ENCODE measurements at places on chromosomes 1 and 21. TPM values are rescaled to one million over a fixed set of nuclear protein-coding genes. Genes with fewer than 3 reads are reported as not detected.

Gene PRAMEF33
- not detected for total RNA-seq

Gene RCC2
- 118 TPM for total RNA-seq

Gene CHODL
- total RNA-seq: 0.67 TPM

Gene FGR
- not detected for total RNA-seq

Gene PRELP
- 0.07 TPM for total RNA-seq

Gene LDLRAD1
- total RNA-seq: not detected

Gene LCE1A
- total RNA-seq: 0.44 TPM

Gene LACTBL1
- not detected for total RNA-seq

Gene ESRRG
- total RNA-seq: 0.07 TPM

Gene SPRR2B
- not detected for total RNA-seq

Gene OR2L8
- not detected for total RNA-seq

Gene SLC30A2
- total RNA-seq: not detected

Gene GUCA2A
- not detected for total RNA-seq

Gene TRIM46
- total RNA-seq: 4.4 TPM

Gene FMN2
- total RNA-seq: not detected

Gene CRYAA
- not detected for total RNA-seq

Gene OPTC
- not detected for total RNA-seq

Gene OR2T2
- not detected for total RNA-seq

Gene DMRTA2
- not detected for total RNA-seq

Gene HRNR
- total RNA-seq: not detected

Gene ATAD3C
- total RNA-seq: 0.51 TPM

Gene C21orf58
- total RNA-seq: 7.1 TPM

Gene RRAGC
- 27.4 TPM for total RNA-seq

Gene HSPB7
- total RNA-seq: not detected

Gene C1orf185
- total RNA-seq: not detected

Gene ID3
- total RNA-seq: 7.8 TPM

Gene PDPN
- total RNA-seq: 65.2 TPM

Gene ADAMTSL4
- 0.65 TPM for total RNA-seq

Gene ATP6V1G3
- not detected for total RNA-seq

Gene TP73
- total RNA-seq: 0.78 TPM

Gene S100A4
- total RNA-seq: 12.1 TPM

Gene DNAJC28
- total RNA-seq: 1.2 TPM

Gene C1orf141
- not detected for total RNA-seq

Gene MAST2
- 21.7 TPM for total RNA-seq

Gene PAPPA2
- total RNA-seq: 0.21 TPM

Gene SH2D5
- 157 TPM for total RNA-seq

Gene GOLT1A
- total RNA-seq: 0.85 TPM

Gene ATP1A2
- not detected for total RNA-seq

Gene SH2D1B
- not detected for total RNA-seq
